ENCODE measurements at places on chromosomes 13 and 19. TPM values are rescaled to one million over a fixed set of nuclear protein-coding genes. Genes with fewer than 3 reads are reported as not detected.

DNA sequence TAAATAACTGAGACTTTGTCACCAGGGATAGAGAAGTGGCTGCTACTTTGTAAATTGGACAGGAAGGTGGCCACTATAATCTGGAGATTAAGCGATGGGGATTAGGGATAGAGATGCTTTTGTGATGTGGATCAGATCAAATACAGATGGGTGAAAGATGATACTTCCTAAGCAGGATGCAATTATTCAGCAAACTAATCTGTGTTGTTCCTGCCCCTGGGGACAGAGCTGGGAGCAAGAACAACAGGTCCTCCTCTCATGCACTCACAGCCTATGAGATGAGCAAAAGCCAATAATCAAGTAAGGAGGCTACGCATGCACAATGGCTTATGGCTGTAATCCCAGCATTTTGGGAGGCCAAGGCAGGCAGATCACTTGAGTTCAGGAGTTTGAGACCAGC, 4.6 kb downstream of the RGL3 start:
- H3K4me1 ChIP-seq: no peaks in the 10 kb centered on the region
- no peaks in the 10 kb centered on the region for H3K36me3 ChIP-seq
- no peak overlapping the region for H3K4me3 ChIP-seq
- no peak for DNase-seq
- H3K27me3 ChIP-seq: no peaks in the 10 kb centered on the region

- H3K27ac ChIP-seq: no peak overlapping the region
- no peaks in the 10 kb centered on the region for H3K4me1 ChIP-seq
- DNase-seq: no peak
- peaks cover 2% of the 10 kb centered on the region for H3K27me3 ChIP-seq
- H3K36me3 ChIP-seq: no peaks in the 10 kb centered on the region
- H3K4me3 ChIP-seq: no peak overlapping the region
These were observed 30.4 kb downstream of the ZNF536 start for GRCh38 chr19:30402436-30403202.

- H3K27ac ChIP-seq: no peak overlapping the region
- no peaks in the 10 kb centered on the region for H3K36me3 ChIP-seq
- no peak overlapping the region for H3K4me3 ChIP-seq
- H3K27me3 ChIP-seq: no peaks in the 10 kb centered on the region
These were observed 2.3 kb upstream of the ADAMTSL5 start for GRCh38 chr19:1514986-1515721.

DNA sequence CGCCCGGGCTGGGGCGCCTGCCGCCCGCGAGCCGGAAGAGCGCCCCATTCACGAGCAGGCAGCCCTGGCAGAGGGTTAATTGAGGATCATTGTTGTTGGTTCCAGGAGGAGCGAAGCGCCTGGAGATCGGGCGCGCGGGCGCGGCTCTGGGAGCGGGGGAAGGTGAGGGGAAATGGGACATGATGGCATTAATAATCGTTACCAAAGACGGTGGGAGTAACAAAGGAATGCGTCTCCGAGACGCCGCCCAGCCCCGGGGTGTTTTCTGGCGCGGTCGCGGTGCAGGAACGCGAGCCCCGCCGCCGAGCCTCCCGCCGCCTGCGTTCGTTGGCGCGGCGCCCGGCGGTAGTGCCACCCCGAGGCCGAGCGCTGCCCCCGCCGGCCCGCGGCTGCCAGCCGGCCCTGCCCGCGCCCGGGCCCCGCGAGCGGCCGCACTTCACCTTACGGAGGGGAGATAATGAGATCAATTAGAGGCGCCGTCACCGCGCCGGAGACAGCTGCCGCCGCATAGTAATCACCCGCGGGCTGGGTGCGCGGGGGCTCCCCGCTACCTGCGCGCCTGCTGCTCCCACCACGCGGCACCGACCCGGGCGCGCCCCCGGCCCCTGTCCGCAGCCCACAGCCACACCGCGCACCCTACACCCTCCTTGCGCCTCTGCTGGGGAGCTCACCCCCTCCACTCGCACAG, 2.8 kb downstream of the ZNF536 start:
- H3K36me3 ChIP-seq: no peaks in the 10 kb centered on the region
- H3K27ac ChIP-seq: no peak overlapping the region
- H3K4me3 ChIP-seq: no peak overlapping the region
- DNase-seq: no peak
- H3K27me3 ChIP-seq: no peaks in the 10 kb centered on the region

The RFPL4A gene
- total RNA-seq: not detected

Measured in aorta (tissue), 5 donors.